Pulmonary artery endothelial cell (primary cell): ENCODE measurements at places on chromosomes 1 and 21. TPM values are rescaled to one million over a fixed set of nuclear protein-coding genes. Genes with fewer than 3 reads are reported as not detected.

DNA sequence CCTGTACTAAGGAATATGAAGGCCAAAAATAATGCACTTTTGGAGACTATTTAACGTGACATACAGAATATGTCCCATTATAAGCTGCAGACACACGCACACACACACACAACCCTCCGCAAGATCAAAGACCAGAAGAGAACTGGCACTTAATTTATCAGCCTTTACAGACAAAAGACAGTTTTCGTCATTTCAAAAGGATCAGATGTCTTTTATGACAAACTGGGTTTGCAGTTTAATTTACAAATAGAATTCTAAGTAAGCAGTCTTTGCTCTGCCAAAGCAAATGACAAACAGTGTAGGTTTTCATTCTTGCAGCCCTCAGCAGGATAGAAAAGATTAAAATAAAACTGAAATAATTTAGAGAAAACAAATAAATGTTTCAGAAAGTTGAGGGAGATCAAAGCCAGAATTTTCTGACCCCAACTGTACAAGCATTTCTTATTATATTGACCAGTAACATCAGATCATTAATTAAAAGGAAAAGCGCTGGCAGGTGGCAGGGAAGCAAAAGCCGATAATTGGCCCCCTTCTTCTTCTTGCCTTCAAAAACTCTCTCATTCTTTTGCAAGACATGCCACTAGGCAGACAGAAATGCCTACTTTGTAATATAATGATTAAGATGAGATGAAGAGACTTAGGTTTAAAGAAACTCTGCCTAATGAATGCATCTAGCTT lies 169.0 kb downstream of the DENND1B start:
- DNase-seq = no peak

ITGB2 gene
- 0.07 and 0.13 TPM in 2 replicates for total RNA-seq

SPRR2E gene
- not detected in 2 replicates for total RNA-seq

IQGAP3 gene
- 19.1 and 37.9 TPM in 2 replicates for total RNA-seq

NPPB gene
- total RNA-seq = not detected in 2 replicates

GRCh38 chr1:14365301-14365988 lies 233.0 kb upstream of the KAZN start:
- no peak for DNase-seq

PLEKHN1 gene
- total RNA-seq = 0.32 and 0.46 TPM in 2 replicates

NTMT2 gene
- not detected in 2 replicates for total RNA-seq

- no peak for DNase-seq
These were observed 2.3 kb downstream of the SPEN start for GRCh38 chr1:15849775-15850324.

GRCh38 chr1:39272027-39272797 lies 67.7 kb downstream of the MACF1 start:
- DNase-seq = no peak

IL23R gene
- total RNA-seq = not detected in 2 replicates

- no peak for DNase-seq
These were observed 20.8 kb upstream of the EFNA1 start for GRCh38 chr1:155106862-155107261.

GRCh38 chr1:236952246-236953003 lies 51.8 kb downstream of the MT1HL1 start:
- DNase-seq = no peak

DNA sequence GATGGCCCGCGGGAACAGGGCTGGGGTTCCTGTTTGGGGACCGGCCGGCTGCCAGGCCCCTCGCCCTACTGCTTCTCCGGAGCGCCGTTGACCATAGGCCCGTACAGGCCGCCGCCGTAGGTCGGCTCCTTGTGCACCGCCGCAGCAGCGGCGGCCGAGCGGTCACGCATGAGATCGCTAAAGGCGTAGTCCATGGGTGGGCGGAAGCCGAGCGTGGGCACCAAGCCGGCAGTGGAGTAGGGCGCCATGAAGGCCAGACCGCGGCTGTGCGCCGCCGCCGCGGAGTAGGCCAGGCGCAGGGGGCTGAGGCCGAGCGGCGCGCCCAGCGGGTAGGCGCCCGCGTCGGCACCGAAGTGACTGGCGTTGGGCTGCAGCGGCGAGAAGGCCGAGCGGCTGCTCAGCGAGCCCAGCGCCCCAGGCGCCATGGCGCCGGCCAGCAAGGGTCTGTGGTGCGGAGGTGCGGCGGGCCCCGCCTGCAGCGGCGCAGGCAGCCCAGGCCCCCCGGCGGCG lies 4.6 kb downstream of the DMRTA2 start:
- no peak for DNase-seq

CIART gene
- total RNA-seq = 0.86 and 0.88 TPM in 2 replicates

DNA sequence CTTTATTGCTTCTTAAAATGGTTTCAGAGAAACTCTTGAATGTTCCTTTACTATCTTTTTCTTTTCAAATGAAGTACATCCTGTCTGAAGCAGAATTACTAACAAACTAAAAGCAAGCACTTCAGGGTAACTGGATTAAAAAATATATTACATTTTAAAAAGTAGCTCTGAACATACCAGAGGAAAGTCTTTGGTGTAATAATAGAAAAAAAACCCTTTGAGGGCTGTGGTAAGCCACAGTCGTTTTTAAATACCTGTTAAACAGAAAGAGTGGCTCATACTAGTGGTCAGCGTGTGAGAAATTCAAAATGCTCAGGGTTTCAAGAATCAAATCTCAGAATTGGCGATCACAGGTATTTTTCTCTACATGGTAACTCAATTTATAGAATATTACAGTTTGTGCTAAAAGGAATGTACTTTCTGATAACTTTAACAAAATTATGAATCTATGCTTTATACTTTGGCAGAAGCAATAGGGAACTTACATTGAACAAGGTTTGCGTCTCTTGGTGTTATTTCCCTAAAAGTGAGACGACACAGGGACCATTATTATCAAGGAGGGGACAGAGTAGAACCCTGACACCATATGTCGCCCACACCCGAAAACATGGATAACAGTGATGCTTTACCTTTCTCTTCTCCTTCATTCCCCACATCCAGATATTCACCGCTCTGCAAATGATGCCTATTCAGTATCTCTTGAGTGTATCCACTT lies 97.0 kb upstream of the DPH5 start:
- DNase-seq = no peak

SHISA4 gene
- 10.1 and 10.4 TPM in 2 replicates for total RNA-seq

GRCh38 chr1:36524359-36525062 lies 41.8 kb upstream of the CSF3R start:
- DNase-seq = no peak

GRCh38 chr1:47727051-47727696 lies 270.0 kb downstream of the TRABD2B start:
- DNase-seq = no peak

DIO1 gene
- not detected in 2 replicates for total RNA-seq

LSM10 gene
- total RNA-seq = 12.3 and 13.6 TPM in 2 replicates

DNA sequence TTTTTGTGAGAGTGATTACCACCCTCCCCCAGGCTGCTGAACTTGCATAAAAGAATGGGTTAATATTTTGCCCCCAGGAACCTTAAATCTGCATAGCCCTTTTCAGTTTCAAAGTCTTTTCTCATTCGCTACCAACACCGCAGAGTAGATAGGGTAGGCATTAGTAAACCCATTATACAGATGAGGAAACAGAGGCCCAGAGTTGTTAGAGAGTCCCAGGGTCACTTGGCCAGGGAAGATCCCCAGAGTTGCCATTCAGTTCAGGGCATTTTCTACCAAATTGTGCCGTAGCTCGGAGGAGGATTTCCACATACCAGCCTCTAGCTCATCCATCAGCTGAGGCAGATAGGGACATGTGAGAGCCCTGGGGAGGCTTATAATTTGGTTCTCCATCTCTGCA lies 40.5 kb downstream of the NEK2 start:
- DNase-seq = no peak

- DNase-seq = no peak
These were observed 20.5 kb downstream of the ARMH1 start for GRCh38 chr1:44694863-44695478.

GRCh38 chr1:236213534-236213933 lies 68.2 kb downstream of the ERO1B start:
- no peak for DNase-seq

GRCh38 chr1:203504400-203505250 lies 10.7 kb downstream of the OPTC start:
- peak; percentile 43 for DNase-seq

- no peak for DNase-seq
These were observed 615.4 kb downstream of the PTPRU start for GRCh38 chr1:29851691-29852090.

IGSF3 gene
- total RNA-seq = 0.33 and 0.60 TPM in 2 replicates

- DNase-seq = no peak
These were observed 92.5 kb downstream of the RNF220 start for GRCh38 chr1:44497422-44498170.

GRCh38 chr1:143736562-143736961 lies 235.2 kb downstream of the FAM72C start:
- DNase-seq = no peak

DAB1 gene
- not detected in 2 replicates for total RNA-seq

DNA sequence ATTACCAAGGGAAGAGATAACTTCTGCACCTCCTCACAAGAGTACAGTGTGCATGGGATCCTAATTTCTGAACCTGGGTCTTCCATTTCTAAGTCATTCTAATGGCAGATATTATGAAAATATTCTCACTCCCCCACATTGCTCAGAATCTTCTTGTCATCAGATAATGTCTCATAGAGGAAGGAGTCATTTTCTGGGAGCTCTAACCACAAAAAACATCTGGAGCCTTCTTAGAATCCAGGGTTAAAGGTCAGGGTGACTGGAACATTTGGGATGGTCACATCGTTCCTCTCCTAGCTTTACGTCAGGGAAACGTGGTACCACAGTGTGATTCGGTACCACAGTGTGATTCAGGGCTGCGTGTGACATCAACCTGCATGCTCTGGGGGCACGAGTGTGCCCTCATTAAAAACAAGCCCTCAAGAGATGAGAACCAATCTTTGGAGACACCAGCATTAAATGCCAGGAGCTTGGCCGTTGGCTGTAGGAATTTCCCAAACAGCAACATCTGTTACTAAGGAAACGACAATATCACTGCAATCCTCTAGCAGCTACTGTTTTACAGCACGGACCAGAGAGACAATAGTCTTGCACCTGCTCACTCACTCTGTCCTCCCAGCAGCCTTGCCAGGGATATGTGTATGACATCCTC lies 179.1 kb downstream of the PSMG1 start:
- DNase-seq = peak; percentile 66

DNA sequence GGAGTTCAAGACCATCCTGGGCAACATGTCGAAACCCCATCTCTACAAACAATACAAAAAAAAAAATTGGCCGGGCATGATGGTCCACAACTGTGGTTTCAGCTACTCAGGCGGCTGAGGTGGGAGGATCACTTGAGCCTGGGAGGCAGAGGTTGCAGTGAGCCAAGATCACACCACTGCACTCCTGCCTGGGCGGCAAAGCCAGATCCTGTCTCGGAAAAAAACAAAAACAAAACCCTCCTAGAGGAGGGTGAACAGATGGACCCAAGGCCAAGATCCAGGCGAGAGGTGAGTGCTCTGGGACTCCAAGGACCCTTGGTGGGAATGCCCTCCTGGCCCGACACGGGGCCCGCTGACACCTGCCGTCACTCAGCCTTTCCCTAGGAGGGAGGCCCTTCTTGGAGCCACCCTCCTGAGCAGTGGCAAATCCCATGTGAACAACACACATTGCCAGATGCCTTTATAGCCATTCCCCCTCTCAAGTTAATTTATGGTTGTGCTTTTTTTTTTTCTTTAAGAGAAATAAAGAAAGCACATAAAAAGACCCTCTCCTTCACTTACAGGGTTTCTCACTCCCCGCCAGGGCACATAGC lies 380 bp downstream of the TFF2 start:
- no peak for DNase-seq

- DNase-seq = no peak
These were observed 56.0 kb downstream of the CLIC6 start for GRCh38 chr21:34724857-34725195.

SLAMF8 gene
- not detected in 2 replicates for total RNA-seq

GRCh38 chr1:9143250-9143649 lies 14.3 kb upstream of the GPR157 start:
- DNase-seq = no peak

DNA sequence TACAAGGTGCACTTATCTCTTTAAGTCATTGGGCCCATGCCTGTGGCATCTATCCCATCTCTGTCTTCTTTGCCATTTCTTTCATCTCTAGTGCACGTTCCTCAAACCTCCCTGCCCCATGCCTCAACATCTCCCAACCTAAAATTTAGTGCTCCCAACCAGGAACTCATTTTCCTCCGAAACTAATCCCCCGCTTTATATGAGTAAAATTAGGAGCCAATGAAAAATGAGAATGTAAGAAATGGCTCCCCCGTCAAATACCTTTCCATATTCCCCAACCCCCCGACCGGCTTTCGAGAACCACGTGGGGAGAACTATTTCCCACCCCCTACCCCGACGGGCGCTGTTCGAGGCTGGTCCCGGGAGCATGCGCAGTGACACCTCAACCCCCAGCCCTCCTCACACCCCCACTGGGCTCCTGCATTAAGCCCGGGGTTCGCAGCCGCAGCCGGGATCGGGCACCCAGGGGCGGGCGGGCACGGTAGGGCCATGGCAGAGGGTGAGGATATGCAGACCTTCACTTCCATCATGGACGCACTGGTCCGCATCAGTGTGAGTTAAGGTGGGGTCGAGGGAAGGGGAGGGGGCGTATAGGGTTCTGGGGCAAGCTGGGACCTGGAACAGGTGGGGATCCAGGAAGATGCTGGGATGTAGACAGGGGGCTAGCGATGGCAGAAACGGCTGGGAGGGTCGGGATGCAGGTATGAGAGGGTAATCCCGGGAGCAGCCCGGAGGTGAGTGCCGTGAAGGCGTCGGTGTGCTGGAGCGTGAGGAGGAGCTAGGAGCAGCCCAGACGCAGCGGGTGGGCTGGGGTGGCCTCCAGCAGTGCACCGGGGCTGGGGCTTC lies at the start of gene TRIM46:
TSS of gene TRIM46 (plus strand) at position 372 of the 846 bp plus-strand sequence. CDS start at position 490, 118 bp downstream.
- no peak for DNase-seq

- DNase-seq = no peak
These were observed 46.0 kb downstream of the IARS2 start for GRCh38 chr1:220139966-220140365.

DNA sequence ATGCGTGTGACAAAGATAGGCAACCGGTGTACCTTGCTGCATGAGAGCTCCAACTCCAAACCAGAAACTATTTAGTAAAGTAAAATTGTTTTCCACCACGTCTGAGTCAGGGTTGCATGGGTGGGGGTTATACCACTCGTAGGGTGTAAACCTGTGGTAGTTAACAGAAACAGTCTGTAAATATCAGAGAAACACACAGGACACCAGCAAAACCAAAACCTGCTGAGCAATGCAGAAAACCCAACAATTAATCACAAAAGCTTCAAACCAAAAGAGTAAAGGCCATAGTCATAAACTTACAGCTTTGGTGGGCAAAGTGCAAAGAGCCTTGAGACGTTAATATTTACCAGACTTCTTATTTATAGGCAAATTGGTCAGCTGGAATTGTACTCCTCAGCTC lies 282.7 kb downstream of the BACH1 start:
- no peak for DNase-seq

DIRAS3 gene
- 0.59 and 5.4 TPM in 2 replicates for total RNA-seq

- DNase-seq = no peak
These were observed 410.7 kb downstream of the LTN1 start for GRCh38 chr21:28581976-28582375.

DNA sequence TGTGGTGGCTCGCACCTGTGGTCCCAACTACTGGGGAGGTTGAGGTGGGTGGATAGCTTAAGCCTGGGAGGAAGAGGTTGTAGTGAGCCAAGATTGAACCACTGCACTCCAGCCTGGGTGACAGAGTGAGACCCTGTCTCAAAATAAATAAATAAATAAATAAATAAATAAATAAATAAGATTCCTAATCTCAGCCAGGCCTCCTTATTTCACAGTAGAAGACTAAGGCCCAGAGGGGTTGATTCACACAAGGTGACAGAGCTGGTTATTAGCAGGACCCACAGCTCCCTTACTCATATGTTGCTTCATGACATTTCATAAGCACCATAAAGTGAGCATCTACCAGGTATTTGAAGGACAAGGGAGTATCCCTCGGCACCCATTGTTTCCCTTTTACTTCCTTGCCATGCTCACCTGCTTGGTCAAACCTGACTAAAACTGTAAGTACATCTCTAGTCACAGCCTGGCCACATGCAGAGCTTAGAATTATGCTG lies 32.7 kb downstream of the ALG14 start:
- no peak for DNase-seq
